Hematopoietic multipotent progenitor cell (in vitro differentiated cells): ENCODE measurements at places on chromosomes 3 and 15. TPM values are rescaled to one million over a fixed set of nuclear protein-coding genes. Genes with fewer than 3 reads are reported as not detected.

CORO2B gene
- under 0.01 TPM for total RNA-seq

TRH gene
- 6.5 TPM for total RNA-seq

NLGN1 gene
- total RNA-seq, result 2.2 TPM

TMEM87A gene
- 29.6 TPM for total RNA-seq

DNA sequence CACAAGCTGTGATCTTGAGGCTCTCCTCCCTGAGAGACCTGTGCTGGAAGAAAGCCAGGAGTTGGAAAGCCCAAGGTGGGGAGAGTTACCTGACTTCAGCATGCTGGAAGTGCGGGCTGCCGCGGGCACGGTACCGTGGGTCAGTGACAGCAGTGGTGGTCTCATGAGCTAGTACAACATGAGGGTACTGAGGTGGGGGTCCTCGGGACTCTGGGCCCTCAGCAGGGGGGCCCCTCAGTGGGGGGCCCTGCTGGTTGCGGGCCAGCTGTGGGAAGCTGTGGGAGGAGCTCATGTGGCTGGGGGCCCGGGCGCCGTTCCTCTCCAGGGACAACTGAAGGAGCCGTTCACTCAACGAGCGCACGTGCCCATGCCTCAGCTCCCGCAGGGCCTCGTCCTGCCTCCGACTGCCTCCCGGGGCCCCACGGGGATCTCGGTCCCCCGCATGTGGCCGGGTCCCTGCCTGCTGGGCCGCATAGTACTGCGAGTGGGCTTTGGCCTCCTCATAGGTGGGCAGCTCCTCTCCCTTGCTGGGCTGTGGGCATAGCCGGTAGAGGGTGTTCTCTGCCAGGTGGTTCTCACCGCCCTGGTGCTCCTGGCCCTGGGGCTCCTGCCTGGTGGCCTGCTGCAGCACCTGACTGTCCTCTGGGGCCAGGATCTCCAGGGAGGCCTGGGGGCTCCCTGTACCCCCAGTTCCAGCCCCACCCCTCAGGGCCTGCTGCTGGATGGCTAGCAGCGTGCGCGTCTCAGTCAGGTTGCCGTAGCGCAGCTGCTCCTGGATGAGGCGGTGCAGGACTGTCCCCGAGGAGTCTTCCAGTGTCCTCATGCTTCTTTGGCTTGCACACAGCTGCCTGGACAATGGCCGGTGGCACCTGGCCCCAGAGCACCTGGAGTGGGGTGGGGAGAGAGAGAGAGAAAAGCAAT lies 3.4 kb downstream of the AMOTL2 start:
- DNase-seq, result no peak

DNA sequence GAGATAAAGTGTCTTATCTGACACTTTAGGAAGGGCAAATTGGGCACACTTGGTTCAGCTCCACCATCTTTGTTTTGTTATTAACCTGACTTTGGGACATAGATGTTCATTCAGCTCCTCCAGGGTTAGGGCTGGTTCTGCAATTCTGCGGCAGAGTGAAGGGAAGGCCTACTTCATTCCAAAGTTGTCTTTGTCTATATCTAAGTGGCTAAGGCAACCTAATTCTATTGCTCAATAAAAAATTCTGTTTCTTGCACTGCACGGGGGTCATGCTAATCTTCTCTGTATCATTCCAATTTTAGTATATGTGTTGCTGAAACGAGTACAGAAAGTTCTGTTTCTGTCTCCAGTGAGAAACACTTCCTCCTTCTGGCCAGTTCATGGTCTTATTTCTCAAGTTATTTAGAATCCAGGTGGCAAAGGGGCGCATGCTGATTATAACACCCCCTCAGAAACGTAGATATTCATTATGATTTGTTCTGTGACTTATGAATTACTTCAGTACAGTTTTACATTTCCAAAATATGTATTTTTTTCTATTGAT lies 53.5 kb downstream of the PFN2 start:
- DNase-seq, result no peak

DNA sequence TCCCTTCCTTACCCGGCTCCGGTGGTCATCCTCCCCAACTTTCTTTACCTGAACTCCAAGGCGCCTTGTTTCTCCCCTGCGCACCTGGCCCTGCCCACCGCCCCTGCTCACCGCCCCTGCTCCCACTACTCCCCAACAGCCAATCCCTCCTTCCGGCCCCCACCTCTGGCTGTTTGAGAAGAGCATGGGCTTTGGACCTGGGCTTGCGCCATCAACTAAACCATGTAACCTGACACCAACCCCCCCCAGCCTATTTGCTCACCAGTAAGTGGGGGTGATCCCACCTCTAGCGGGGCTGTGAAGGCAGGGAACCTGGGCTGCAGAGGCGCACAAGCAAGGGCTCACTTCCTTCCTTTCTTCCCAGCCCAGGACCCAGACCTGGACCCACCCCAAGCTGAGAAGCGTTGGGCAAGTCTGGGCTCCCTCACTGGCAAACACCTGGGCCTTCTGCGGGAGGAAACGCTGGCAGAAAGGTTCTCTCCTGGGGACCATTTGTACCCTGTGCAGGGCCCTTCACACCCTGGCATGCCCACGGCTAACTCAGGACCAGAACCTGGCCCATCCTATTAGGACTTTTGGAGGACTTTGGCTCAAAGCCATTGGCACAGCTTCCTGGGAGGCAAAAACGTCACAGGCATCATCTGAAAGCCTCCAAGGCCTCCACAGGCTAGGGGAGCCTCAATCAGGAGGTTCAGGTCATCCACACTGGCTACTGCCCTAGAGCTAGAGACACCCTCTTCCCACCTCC lies at the start of gene PLXNB1:
TSS of gene PLXNB1 (minus strand) at position 127 of the 748 bp plus-strand sequence. CDS start 5,475 bp downstream, outside the sequence.
- DNase-seq, result no peak

- DNase-seq, result no peak
Observed at GRCh38 chr15:29680465-29681165, 141.7 kb downstream of the TJP1 start.

DNA sequence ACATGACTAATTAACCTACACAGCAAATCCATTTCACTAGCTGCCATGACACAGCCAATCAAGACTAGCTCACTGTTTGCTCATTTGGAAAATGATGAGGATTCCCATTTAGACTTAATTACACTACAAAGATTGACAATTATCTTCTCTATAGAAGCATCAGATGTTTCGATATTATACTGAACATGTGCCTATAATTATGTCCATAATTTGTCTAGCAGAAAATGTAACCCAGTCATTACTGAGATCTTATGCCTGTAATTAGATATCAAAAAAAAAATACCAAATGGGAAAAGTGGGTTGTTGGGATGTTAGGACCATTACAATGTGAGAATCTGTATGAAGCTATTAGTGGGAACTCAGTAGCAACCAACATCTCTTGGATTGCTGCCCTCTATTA lies 344.2 kb upstream of the MCTP2 start:
- DNase-seq, result no peak

GRCh38 chr3:123618076-123618708 lies 33.3 kb upstream of the HACD2 start:
- no peak for DNase-seq

- DNase-seq, result no peak
Observed at GRCh38 chr15:80958818-80959495, 30.7 kb downstream of the MESD start.

DNA sequence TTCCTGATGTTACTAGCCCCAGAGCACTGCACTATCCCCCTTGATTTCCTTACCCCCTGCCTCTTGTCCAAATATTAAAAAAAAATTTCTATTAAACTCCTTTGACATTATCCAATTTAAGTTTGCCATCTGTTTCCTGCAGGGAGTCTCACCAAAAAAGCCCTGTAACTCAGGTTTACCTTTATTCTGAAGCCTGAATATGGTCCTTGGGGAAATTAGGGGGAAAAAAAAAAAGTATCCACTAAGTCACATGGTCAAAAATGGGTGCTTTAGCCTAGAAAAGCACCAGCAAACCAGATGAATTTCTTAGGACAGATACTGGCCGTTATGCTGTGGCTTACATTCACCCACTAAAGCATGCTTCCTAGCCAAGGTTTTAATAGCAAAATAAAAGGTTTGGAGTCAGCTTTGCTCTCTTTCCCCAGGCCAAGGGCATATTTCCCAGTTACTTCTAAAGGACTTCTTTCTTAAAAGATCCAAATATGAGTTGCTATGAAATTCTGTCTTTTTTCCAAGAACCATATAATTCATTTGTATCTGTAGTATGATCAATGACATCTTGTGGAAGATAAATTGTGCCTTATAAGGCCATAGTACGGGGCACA lies 394.9 kb downstream of the LSAMP start:
- DNase-seq, result no peak
